Activated CD4-positive, alpha-beta memory T cell treated with anti-CD3 and anti-CD28 coated beads for 36 hours (primary cell): ENCODE measurements at places on chromosomes 6 and 20. TPM values are rescaled to one million over a fixed set of nuclear protein-coding genes. Genes with fewer than 3 reads are reported as not detected.

The SOD2 gene
- 103 TPM for total RNA-seq

- H3K4me3 ChIP-seq = no peak overlapping the region
- no peaks in the 10 kb centered on the region for H3K36me3 ChIP-seq
- no peak overlapping the region for H3K27ac ChIP-seq
- DNase-seq = no peak
- no peaks in the 10 kb centered on the region for H3K4me1 ChIP-seq
Observed at GRCh38 chr6:70304616-70305015, 1.7 kb upstream of the COL9A1 start.

The ADGRG6 gene
- total RNA-seq = 0.55 TPM

The SEL1L2 gene
- total RNA-seq = not detected

DNA sequence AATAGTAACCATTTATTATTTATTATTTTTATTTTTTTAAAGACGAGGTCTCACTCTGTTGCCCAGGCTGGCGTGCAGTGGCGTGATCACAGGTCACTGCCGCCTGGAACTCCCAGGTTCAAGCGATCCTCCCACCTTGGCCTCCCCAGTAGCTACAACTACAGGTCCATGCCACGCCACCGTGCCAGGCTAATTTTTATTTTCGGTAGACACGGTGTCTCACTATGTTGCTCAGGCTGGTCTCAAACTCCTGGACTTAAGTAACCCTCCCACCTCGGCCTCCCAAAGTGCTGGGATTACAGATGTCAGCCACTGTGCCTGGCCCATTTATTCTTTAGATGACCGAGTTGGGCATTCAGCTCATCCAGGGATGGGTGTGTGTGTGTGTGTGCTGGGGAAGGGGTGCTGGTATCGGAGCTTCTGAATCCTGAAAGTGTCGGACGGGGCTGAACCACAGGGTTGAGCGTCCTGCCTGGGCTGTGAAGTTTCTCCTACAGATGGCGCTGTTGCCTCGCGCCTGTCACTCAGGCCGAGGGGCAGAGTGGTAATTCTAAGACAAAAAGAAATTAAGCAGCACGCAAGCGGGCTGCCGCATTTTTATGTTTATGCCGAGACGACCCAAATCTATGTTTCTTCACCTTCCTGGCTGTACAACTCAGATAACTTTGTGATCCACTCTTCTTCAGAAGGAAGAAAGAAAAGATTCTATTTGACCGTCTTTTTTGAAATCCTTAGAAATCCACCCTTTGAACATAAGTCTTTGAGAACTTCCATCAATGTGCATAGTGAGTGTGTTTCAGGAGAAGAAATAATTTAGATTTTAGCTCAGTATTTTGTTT, 252.8 kb downstream of the CDH26 start:
- peak; percentile 72 for DNase-seq
- no peak overlapping the region for H3K27ac ChIP-seq
- no peaks in the 10 kb centered on the region for H3K27me3 ChIP-seq
- H3K4me3 ChIP-seq = no peak overlapping the region
- H3K36me3 ChIP-seq = no peaks in the 10 kb centered on the region
- H3K4me1 ChIP-seq = peaks cover 4% of the 10 kb centered on the region
